ENCODE measurements at places on chromosomes 7 and 10. TPM values are rescaled to one million over a fixed set of nuclear protein-coding genes. Genes with fewer than 3 reads are reported as not detected.

The CAV1 gene
- total RNA-seq, result 78.1 TPM

The C7orf33 gene
- not detected for total RNA-seq

The CYP2E1 gene
- total RNA-seq, result 1.4 TPM

The OPN1SW gene
- not detected for total RNA-seq

The TRIM50 gene
- total RNA-seq, result 0.18 TPM

The ZNF746 gene
- 19.3 TPM for total RNA-seq

The SPDYE2B gene
- not detected for total RNA-seq

The TMEM270 gene
- not detected for total RNA-seq
